Stimulated activated CD4-positive, alpha-beta T cell treated with anti-CD3 and anti-CD28 coated beads, Interleukin-1b, Interleukin-23, amount 100 ng/mL, for 4 hours (primary cell): ENCODE measurements at places on chromosomes 7 and 10.

GRCh38 chr10:132011024-132011423 is 29.3 kb upstream of the BNIP3 start:
- DNase-seq: no peak

- DNase-seq: no peak
These were observed 169.9 kb downstream of the PIP4K2A start for GRCh38 chr10:22544325-22545068.

DNA sequence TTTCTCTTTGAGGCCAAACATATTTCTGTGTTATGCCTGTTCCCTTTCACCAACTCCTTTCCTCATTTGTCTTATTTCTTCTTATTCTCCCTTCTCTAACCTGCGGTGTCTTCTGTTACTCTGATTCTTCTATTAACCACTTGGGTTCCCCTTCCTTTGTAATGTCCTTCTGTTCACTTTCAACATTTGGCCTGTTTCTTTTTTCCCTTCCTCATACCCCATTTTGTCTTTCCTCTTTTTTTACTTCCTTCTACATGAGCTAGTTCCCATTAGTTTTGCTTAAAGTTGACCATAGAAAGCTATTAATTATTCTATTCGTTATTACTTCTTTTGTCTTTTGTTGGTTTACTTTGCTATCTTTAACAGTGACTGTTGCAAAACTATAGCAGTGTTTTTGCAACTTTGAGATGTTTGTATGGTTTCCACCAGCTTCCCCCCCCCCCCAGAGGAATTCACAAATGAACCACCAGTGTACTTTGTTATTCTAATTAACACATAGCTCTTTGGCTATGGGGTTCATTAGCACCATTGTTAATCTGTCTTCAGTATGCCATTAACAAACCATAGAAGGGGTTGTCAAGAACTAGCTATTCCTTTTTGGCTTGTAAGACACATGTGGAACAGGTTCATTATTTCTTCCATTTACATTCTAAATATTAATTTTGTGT is 2.9 kb downstream of the LRGUK start:
- no peak for DNase-seq

- DNase-seq: no peak
These were observed 97.7 kb downstream of the SH3PXD2A start for GRCh38 chr10:103757531-103758293.

GRCh38 chr10:16799621-16800020 is 17.6 kb downstream of the RSU1 start:
- DNase-seq: no peak

GRCh38 chr7:72037516-72037915 is 374.6 kb downstream of the CALN1 start:
- no peak for DNase-seq

GRCh38 chr7:130914554-130915294 is 180.7 kb upstream of the KLF14 start:
- no peak for DNase-seq

DNA sequence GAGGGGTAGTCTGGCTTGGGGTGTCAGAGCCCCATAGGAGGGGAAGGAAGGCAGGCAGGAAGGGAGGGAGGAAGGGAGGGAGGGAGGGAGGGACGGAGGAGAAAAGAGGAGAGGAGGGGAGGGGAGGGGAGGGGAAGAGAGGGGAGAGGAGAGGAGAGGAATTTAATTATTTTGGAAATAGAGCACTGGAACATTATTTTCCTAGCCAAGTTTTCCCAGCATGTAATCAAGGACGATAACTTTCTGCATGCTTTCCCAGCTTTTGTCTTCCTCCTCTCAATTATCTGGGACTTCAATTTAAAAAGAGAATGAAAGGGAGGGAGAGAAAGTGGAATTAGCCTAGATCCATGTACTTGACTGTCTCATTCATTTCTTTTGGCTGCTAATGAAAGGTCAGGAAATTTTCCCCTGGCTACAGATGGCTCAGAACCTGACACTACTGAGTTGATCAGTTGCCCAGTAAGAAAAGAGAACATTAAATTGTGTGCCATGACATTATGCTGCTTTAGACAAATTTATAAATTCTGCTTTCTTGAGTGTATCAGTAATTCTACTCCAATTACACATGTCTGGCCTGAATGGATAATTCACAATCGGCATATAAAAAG is 148.8 kb downstream of the LRRC4 start:
- no peak for DNase-seq

- no peak for DNase-seq
These were observed 309.2 kb downstream of the FGFR2 start for GRCh38 chr10:121288864-121289661.

- DNase-seq: no peak
These were observed 100.9 kb downstream of the XRCC2 start for GRCh38 chr7:152574892-152575548.

- no peak for DNase-seq
These were observed 95.8 kb downstream of the CLEC2L start for GRCh38 chr7:139619367-139619657.

DNA sequence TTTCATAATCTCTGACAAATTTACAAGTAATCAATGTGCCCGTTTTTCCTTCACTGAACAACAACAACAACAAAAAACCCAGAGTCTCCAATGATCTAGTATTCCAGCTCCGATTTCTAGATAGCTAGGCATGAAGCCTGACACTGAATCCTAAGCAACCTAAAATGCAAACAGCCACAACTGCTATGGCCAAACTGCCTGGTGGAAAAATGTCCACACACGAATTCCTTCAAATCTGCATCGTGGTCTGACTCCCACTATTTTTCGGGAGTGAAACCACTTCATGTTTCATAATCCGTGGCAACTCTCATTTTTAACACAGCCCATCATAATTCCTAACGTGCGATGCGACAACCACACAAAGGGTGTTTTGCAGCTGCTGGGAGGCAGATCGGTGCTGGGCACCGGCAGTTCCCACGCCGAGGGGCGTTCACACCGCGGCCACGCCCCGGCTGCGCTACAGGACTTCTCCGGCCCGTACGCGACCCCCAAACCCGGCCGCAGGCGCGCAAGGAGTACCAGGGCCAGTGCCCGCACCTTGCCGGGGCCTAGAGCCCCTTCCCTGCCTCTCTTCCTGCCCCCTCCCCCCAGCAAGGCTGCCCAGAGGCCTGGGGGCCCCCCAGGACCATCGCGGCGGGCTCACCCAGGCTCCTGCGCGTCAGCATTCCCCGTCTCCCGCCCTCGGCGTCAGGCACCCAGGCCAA is 814 bp downstream of the RUFY2 start:
- DNase-seq: no peak

DNA sequence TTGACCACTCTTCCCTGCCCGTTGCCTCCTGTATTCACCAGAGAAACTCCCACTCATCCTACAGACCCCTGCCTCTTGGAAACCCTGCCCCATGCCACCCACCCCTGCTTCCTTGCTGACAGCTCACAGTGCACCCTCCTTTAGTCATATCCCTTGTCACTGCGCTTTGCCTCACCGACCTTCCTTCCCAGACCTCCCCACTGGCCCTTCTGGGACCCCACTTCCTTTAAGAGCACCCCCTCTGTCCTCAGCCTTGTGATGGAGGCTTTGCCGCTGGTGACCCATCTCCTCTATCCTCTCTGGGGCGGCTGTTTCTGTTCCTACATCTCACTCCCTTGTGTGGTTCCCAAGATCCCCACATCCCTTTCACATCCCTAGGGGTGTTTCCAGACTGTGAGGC is 92.8 kb upstream of the ZMIZ1 start:
- no peak for DNase-seq

DNA sequence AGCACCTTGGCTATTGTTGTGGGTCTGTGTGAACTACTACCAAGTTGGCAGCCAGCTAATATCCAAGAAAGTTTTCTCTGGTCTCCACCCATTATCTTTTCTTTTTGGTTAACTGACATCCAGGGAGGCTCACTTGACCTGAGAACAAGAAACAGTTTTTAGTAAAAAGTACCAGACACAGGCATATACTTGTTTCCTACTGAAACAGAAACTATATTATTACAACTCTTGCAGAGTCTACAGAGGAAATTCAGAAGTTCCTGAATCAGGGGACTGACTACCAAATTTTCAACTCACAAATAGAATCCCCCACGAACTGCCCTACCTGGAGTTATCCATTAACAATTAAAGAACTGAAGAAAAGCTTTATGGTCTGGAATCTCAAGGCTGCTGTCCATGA is 168.9 kb downstream of the KCND2 start:
- no peak for DNase-seq

DNA sequence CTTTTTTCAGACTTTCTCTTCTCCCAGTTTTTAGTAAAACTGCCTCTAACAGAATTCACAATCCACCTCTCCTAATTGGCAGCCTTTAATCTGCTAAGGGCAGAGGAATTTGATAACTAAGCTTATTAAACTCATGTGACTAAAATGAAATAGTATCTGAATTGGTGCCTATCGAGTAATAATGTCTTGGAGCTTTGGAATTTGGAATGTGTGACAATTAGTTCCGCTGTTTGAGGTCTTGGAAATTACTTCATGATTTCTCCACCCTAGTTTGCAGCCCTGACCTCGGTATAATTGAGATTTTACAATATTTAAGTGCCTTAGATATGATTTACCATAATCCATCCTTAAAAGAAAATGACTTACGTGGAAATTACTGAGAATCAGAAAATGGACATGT is 190.4 kb upstream of the NEBL start:
- DNase-seq: no peak
